Breast epithelium (tissue), 4 donors: ENCODE measurements at places on chromosomes 3 and 15. TPM values are rescaled to one million over a fixed set of nuclear protein-coding genes. Genes with fewer than 3 reads are reported as not detected.

DNA sequence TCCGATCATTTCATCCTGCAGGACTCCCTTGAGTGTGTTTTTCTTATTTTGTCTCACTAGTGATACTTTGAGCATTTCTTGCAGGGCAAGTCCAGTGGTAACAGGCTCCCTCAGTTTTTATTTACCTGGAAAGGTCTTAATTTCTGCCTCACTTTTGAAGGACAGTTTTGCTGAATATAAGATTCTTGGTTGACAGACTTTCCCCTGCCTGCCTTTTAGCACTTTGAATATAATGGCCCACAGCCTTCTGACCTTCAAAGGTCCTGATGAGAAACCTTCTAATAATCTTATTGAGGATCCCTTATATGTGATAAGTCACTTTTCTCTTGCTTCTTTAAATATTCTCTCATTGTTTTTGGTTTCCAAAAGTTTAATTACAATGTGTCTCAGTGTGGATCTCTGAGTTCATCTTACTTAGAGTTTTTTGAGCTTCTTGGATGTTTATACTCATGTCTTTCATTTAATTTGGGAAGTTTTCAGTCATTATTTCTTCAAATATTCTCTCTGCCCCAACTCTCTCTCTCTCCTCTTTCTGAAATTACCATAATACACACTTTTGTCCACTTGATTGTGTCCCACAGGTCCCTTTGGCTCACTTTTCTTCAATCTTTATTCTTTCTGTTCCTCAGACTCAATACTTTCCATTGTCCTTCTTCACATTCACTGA, 36.3 kb upstream of the ARIH1 start:
- DNase-seq, result no peak

The ARNT2 gene
- 5.9 TPM for total RNA-seq

The C2CD4B gene
- 2.5 TPM for total RNA-seq

GRCh38 chr15:48493763-48494225, 151.7 kb downstream of the FBN1 start:
- DNase-seq, result no peak

DNA sequence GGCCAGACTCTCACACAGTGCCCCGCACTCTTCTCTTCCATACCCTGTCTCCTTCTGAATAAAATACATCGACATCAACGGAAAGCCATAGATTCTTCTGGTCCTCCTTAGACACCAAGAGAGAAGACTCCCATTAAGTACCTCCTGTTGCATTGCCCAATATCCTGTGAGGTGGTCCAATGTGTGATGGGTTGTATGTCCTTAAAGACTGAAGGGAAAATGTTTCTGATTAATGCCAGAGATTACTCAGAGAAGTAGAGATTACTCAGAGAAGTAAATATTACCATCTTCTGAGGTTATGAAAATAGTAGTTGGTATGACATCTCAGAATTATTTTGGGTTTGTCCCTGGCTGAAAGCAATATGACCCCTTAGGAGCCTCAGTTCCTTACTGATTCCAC, 60.8 kb upstream of the GALNT15 start:
- DNase-seq, result no peak

The TEX55 gene
- total RNA-seq, result not detected

DNA sequence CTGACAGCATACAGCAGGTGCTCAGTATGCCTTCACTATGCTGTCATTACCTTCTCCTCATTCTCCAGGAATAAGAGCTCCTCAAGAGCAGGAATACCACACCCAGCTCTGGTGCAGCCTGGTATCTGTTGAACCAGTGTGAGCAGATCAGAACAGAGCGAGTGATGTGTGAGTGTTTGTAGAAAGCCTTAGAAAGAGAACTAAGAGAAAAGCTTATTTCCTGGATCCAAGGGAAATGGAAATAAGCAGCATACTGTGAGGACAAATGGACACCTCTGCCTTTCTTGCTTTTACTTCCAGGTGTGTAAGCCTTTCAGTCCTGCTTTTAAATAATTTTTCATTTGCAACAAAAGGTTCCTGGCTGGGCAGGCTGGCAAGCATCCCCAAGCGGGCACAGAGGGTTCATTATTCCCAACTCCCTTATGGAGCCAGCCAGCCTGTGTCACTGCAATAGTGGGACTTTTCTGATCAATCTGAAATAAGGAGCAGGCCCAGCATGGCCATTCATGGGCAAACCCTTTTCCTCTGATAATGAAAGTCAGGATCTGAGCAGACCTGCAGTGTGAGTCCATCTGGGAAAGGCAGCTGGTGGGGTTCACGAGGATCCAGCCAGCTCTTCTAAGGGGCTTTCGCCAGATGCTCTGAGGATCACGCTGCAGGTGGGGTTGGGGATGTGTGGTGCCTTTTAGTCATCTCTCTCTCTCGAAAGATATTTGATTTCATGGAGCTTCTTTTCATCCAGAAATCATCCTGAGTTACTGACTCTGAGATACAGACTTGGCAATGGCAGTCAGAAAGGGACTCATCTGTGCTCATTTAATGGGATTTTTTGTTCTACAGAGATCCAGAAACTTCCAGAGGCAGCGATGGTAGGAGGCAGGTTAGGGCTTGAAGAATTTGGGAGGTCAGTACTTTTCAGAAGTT, 594.9 kb upstream of the CFAP20DC start:
- no peak for DNase-seq
